T-helper 1 cell (primary cell): ENCODE measurements at places on chromosomes 3 and 15.

GRCh38 chr3:186640473-186640818, 247 bp downstream of the FETUB start:
- no peak for DNase-seq

DNA sequence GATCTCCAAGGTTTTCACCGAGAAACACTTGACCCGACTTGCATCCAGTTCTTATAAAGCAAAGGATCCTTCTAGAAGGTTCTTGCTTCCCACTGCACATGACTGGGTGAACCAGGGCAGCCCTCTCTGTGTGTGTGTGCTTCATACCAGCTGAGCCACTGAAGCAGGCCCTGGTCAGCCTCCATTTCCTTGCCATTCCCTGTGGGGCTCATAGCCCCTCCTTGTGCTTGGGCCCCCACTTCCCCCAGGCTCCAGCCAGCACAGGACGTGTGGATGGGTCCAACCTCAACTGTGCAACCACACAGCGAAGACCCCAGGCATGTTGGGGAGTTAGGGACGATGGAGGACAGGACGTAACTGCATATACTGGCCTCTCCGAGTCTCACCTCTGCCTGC, 15.5 kb downstream of the KLF15 start:
- DNase-seq, result no peak

DNA sequence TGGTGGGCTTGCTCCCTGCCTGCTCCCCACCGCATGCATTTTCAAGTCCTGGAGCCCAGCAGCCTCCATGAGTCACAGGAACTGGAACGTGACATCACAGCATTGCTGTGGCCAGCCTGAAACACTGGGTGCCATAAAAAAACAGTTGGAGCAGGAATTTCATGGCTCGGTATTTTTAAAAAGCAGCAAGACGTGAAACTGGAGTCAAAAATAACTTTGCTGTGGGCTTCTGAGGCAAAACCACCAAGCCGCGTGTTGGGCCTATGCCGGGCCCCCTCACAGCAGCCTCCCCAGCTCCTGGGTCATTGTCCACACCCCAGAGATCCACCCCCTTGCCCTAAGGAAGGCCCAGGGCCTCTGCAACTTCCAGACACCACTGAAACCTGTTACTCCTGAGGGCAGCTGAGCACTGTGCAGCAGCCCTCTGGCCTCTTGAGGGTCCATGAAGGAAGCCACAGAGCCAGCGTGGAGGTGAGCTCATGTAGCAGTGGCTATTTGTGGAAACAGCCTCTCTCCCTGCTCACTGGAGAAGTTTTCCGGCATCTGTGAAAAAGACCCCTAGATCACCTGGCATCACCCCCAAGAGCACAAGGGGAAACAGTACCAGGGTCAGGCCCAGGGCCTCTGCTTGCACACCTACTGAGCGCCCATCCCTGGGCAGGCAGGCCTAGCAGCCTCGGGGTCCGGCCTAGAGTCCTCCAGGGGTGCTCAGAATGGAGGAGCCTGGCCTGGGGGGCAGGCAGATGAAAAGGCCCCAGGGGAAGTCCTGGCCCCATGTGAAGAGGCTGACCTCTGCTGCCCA, 34.0 kb upstream of the DUSP7 start:
- no peak for DNase-seq

DNA sequence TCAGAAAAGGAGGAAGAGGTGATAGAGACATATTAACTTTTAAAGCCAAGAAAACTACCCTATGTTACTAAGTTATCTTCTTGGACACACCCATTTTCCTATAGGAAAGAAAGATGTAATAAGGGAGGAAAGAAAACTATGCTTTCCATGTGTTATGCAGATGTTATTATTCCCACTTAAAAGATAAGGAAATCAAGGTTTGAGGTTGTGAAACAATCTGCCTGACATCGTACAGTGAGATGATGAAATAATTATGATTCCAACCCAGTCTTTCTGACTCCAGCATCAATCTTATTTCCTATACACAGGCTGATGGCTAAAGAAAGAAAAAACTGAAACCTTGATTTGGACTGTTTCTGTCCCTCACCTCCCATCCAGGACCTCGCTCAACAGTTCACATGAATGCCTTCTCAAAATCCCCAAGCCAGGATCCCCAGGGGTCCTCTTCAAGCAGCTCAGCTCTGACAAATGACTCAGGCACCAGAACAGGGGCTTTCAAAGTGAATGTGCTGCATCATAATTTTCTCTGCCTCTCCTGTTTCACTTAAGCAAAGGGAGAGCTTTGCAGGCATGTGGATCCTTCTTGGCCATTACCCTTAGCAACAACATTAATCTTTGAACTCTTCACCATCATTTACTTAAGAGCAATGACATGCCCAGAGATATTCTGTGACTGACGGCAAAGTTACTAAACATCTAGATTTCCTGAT, 12.4 kb upstream of the EID1 start:
- DNase-seq, result no peak

DNA sequence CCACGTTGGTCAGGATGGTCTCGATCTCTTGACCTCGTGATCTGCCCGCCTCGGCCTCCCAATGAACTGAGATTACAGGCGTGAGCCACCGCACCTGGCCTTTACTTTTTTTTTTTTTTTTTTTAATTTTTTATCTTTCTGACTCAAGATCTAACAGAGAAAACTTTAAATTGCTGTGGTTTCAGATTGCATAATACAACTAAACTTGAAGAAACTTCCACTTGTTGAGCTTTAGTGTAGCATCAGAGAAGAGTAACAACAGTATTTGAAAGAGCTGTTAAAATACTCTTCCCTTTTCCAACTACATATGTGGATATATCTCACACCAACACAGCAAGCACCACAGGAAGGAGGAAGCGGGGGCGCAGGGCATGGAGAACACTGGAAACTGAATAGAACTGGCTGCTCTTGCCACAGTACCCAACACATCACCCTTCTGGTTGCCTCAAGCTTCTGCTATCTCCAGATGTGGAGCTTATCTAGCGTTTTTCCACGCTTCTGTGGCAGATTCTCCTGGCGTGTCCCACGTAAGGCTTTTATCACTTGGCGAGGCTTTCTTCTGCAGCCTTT, 45.4 kb downstream of the MAP6D1 start:
- no peak for DNase-seq

DNA sequence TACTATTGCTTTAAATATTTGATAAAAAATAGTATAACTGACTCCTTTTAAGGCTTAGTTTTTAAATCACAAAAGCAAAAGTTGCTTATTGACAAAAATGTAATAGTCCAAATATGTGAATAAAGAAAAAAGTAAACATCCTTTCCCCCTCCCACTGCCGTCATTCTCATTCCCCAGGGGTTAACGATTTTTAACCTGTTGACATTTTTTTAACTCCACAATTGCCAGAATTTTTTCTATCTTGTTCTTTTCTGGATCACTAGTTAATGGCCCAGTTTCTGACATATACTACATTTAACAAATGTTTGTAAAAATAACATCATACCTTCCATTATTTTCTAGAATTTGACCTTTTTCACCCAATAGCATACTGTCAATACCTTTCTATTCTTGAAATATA, 60.6 kb upstream of the TCF12 start:
- DNase-seq, result no peak
